LNCaP clone FGC (cell line): ENCODE measurements at places on chromosomes 1 and 21.
A peak's percentile ranks its signal among the peaks of the same experiment; 100 is the strongest.

DNA sequence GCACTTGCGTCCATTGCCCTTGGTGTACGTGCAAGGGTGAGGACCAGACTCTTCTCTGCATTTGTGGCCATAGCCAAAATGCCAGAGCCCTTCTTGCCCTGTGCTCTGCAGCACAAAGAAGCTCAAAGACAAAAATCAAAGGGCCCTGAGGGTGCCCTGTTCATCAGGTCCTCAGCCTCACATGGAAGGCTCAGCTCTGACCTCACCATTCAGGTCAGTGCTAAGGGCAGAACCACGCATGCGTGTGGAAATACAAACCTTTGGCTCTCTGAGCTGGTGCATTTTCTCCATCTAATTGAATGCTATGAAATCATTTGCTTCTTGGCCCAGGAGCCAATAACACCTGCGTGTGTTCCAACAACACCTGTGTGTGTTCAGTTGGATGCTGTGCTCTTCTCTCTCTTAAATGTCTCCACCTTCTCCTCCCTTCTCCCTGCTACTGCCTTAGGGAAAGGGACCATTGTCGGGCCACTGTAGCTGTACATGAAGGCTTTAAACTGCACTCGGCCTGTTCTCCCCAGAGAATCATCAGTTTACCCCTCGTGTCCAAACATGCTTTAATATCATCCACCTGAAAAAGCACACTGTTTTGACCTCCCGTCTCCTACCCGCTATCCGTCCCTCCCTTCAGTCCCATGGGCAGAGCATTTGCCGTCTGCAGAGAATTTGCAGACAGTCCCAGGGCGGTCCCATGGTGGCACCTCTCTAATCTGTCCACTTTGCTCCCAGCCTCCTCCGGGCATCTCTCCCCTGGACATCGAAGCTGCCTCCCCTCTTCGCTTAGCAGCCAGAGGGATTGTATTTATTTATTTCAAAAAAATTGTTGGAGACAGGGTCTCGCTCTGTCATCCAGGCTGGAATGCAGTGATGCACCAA lies 60.6 kb downstream of the EVA1C start:
- DNase-seq, result no peak

GRCh38 chr1:63829349-63830327 lies 55.8 kb downstream of the ROR1 start:
- DNase-seq, result peak; percentile 48

DNA sequence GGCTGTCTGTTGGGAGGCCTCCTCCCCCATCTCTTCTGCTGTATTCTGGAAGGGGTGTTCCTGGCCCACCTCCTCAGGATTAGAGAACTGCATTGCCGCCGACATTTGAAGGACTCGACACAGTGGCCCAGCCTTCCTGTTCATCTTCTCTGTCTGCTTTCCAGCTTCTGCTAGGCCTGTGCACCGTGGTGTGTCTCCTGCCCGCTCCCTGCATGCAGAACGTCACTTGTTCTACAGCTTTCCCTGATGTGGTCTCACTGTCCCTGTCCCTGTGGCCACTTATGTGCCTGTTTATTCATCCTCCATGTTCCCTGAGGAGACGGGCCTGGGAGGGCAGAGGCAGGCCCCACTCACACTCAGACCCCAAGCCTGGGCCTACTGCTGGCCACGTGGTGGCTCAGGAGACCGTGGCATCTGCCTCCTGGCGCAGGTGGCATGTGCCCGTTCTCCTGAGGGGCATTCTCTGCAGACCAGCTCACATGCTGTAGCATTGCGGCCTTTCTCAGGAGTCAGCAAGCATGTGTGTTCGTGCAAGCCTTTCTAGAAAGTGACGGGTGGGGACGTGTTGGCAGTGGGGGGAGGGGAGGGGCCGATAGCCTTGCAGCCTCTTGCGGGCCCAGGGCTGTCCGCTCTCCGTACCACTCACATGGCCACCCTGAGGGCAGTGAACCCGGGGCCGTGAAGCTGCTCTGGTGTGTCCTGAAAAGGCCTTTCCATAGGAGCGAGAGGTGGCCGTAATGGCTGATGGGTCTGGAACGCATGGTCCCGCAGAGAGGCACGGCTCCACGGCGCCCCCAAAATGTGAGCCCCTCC lies 35.9 kb downstream of the POFUT2 start:
- DNase-seq, result no peak

GRCh38 chr1:67780637-67781036 lies 52.6 kb downstream of the GNG12 start:
- DNase-seq, result no peak

DNA sequence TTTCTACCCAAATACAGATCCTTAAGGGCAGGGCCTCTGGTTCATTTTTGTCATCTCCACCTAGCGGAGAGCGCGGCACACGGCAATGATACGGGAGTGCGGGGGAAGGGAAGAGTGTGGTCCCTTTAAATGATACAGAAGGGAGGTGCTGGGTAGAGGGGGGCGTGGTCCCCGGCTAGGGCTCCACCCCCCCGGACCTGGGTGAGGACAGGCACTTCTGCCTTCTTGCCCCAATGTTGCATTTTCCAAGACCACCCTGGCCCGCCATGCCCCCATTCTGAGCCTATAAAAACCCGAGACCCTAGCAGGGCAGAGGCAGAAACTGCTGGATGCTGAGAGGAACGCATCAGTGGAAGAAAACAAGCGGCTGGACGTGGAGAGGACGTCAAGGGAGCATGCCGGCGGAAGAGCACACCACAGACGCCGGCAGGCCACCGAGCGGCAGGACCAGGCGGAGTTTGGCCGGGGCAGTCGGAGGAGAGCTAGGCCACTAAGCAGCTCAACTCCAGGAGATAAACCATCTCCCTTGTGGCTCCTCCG lies 30.0 kb downstream of the LRRC3 start:
- no peak for DNase-seq

DNA sequence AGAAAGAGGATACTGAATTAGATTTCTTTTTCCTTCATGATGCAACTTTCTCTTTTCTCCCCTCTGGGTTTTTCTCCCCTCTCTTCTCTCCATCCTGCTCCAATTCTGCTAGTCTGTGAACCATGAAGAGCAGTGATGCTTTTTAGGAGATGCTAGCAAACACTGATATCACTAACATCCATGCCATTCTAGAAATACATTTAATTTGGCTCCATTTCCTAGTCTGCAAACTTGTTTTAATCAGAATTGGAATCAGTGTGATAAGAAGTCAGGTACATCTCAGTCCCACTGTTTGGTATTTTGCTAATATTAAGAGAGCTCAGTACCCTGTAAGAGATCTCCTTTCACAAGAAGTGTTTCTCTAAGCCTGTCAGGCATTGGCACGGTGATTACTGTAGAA lies 437.1 kb downstream of the RWDD3 start:
- no peak for DNase-seq
